ENCODE measurements at places on chromosomes 1 and 21.
A peak's percentile ranks its signal among the peaks of the same experiment; 100 is the strongest.

DNA sequence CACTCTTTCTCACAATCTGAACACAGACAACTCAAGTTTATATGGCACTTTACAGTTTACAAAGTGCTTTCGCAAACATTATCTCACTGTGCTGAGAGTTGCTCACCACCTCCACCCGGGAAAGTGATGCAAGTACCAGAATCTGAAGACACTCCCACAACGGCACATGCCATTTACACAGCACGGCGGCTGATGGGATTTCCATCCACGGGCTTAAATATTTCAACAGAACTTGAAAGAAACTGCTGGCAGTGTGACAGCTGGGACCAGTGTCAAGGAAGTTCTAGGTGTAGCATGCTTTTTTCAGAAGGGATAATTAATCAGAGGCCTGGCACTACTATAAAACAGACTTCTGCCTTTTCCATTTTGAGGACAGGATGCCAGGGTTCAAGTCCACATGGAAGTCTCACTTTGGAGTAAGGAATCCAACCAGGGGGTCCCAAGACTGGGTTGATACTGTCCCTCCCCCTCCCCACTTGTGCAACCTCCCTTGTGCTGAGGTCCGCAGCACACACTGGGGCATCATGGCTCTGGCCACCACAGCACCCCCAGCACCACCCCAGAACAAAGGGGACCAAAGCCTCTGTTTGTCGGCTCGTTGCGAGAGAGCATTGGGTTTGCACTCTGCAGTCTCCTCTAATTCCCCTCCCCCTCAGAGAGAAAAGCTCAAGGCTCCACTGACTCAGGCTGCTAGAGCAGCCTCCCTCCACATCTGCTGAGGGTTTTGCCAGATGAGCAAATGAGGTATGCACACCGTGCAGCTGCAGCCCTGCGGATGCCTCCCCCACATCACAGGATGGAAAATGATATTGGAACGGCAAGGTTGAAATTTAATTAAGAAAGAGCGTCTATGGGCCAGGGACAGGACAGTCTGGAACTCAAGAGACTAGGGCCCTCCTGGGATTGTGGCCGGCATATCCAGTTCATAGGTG, 154.9 kb downstream of the TGFBR3 start:
- no peak for DNase-seq

GRCh38 chr1:75668813-75669212, 55.7 kb upstream of the ACADM start:
- no peak for DNase-seq

DNA sequence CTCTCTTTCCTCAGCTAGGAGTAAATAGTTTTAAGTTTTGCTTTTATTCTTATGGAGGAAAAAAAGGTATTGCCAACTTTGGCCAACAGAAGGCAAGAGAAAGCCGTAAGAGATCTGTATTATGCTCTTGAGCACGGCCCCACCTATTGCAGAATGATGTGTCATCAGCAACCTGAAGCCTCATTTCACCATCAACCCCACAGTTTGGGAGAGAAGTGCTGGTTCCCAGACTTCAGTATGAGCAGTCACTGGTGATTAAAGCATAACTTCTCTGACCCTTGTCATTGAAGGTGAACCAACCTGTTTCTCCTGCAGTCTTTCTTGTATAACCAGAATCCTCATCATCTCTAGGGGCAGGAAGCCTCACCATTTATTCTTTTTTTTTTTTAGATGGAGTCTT, 100.2 kb downstream of the SIPA1L2 start:
- no peak for DNase-seq

GRCh38 chr1:58158506-58159433, 387.8 kb downstream of the OMA1 start:
- no peak for DNase-seq

DNA sequence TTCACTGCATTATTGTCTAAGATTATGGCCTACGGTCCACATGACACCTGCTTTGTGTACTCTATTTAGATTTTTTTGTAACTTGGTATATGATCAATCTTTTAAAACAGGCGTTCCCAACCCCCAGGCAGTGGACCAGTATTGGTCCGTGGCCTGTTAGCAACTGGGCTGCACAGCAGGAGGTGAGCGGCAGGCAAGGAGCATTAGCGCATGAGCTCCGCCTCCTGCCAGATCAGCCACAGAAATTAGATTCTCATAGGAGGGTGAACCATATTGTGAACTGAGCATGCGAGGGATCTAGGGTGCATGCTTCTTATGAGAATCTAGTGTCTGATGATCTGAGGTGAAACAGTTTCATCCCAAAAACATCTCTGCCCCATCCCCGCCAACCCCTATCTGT, 228.4 kb upstream of the NR5A2 start:
- DNase-seq = no peak

DNA sequence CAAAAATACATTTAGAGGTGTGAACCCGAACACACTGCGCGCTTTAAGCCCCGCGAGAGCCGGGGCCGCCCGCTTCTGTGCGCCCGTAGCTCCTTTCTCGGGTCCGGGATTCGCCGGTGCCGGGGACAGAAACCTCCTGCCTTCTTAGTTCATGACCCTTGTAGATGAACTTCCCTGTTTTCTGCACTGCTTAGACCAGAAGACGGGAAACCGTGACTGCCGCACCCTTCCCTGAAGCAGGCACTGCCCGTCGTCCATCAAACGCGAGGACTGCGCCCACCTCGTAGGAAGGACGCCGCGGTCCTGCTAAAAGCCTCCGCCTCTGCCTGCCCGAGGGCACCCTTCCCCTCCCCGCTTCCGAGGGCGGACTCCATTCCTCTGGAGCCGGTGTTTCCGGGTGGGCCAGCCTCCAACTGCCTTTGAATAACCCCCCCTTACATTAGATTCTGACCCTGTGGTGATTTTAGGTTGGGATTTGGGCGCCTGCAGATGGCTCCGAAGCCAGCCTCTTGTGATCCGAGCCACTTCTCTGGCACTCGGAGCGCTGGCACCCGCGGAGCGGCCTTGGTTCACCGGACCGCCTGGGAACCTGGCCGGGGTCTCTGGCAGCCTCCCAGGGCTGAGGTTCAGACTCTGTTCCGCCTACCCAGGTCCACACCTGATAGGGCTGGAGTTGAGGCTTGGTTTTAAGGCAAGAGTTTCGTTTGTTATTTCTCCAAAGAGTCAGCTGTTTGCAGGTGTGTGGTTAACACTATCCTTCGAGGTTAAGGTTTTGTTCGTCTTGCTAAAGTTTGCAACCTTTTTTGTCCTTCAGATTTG, 1.2 kb upstream of the PTTG1IP start:
- DNase-seq = peak; percentile 51

DNA sequence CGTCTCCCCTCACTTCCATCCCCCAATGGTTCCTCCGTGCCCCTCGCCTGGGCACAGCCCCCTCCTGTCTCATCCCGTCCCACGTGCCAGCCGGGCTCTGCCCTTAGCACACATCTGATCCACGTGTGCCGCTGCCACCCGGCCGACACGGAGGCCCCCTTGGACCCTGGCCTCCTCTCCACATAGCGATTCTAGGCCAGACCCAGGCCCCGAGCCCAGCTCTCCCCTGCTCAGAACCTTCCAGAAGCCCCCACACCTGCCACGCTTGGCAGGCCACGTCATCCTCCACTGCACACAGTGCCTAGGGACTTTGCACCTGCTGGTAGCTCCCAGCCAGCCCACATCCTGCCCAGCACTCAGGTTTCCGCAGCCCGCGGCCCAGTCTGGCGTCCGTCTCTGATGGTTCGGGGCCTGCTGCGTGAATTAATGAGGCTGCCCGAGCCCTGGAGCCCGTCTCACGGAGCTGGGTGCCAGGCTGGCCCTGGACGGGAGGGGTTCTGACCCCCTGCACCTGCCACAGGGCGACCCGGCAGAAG, 20.1 kb downstream of the PLCH2 start:
- DNase-seq = peak; percentile 48

- no peak for DNase-seq
Observed at GRCh38 chr21:41149199-41149598, 18.8 kb upstream of the BACE2 start.

DNA sequence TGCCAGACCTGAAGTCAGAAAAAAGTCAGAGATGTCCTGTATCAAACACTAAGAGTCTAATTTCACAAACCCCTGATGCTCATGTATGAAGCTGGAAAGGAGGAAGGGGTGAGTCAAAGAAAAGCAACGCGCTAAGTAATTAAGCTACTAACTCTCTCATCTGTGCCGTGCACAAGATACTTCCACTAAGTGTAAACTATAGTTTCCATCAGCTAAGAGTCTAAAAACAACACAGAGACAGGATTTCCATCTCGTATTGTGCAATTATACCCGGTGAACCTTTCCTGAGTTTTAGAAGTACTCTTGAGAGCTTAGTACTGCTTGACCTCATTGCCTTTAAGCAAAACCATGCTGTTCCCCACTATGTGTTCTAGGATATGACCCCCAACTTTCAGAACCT, 19.0 kb downstream of the DNALI1 start:
- DNase-seq = no peak

DNA sequence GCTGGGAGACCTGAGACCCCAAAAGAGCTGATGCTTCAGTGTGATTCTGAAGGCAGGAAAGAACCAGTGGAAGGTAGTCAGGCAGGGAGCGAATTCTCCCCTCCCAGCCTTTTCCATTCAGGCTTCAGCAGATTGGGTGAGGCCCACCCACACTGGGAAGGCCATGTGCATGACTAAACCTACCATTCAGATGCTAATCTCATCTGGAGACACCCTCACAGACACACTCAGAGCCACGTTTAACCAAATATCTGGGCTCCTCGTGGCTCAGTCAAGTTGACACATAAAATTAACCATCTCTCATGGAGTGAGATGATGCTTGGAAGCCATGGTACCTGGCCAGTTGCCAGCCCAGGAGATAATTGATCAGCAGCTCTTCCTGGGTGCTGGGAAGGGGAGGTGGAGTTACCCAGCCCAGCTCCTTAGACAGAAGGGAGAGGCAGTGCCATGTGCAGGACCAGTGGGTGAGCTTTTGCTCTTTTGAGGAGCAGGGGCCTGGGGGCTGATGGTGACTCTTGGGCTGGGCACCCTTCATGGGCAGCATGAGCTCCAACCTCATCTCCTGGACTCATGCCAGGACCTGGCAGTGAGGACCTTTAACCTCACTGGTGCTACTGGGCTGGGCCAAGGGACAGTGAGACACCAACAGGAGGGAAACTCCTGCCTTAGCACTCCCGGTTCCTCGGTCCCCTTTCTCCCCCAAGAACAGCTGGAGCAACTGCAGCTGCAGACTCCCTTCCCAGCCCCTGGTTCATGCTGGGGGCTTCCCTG, 89.0 kb upstream of the ACTL8 start:
- DNase-seq = no peak

GRCh38 chr21:25329227-25329825, 278.0 kb downstream of the MRPL39 start:
- no peak for DNase-seq

DNA sequence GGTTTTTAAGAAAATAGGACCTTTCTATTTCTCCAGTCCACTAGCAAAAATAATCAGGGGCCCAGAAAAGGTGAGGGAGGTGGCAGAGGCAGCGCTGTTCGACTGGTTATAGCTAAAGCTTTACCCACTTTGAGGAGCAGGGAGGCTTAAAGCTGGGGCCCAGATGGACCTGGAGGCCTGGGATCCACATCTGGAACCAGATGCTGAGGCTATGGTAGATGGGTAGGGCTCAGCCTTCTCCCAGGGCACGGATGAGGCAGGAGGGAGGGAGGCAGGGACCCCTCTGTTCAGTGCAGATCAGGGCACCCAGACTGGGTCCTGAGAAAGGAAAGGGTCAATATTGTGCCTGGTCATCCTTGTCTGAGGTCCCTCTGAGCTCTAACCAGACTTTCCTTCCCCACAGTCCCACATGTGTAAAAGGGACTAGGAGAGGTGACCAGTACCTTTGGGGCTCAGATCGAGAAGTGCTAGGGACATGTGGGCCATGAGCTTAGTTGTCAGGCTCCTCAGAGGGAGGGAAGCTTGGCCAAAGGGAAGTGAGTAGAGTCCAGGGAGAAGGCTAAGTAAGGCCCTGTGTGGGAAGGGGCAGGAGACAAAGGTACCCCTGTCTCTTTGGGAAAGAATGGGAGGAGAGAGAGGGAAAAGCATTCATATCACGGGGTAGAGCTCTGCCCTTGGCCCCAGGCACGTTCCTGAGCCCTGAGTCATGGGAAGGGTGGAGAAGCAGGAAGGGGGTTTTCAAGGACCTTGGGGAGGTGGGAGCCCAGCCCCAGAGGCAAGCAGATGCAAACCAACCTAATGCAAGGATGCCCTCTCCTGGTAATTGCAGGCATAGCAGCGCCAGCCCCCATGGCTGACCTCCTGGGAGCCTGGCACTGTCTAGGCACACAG, 15.4 kb downstream of the LMNA start:
- DNase-seq = peak; percentile 78
